ENCODE measurements at places on chromosomes 7 and 10.
A peak's percentile ranks its signal among the peaks of the same experiment; 100 is the strongest.

DNA sequence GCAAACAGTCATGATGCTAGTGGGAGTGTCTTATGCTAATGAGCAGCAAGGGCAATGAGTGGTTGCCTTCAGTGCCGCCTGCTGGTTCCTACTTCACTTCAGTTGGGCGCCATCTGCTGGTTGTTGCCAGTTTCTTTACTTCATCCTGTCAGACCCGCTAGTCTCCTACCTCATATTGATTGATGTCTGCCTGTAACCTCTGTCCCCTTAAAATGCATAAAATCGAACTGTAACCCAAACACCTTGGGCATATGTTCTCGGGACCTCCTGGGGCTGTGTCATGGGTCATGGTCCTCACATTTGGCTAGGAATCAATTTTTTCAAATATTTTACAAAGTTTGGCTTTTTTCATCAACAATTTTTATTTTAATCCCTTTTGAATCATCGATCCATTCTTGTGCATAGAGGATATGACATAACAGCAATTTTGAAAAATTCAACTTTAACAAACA, 62.8 kb upstream of the C7orf33 start:
- DNase-seq = peak; percentile 46

- DNase-seq = no peak
Measured at GRCh38 chr7:54629771-54630170, 87.6 kb downstream of the VSTM2A start.

DNA sequence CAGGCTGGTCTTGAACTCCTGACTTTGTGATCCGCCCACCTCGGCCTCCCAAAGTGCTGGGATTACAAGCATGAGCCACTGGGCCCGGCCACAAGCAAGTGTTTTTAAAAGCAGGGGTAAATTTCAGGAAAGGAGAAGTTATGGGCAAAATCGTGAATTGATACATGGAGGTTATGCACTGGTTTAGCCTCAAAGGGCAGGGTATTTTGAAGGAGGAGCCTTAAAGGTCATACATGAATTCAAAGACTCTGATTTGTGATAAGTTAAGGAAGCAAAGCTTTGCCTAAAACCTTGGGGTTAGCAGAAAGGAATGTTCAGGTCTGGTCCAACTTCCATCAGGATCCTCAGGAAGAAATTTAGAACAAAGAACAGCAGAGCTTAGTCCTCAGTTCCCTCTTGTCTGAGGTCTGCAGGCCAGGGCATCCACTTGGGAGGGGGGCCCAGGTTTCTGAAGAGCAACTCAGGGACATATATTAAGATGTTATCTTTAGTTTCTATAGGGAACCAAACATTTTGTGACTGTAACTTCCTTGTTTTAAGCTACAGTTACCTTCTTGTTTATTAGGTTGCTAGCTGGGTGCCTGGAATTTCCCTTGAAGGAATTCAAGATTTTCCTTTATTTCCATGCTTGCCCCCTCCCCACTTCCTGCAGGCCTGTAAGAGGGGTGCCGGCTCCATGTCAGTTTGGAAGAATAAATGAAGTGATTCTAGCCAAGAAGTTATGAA, 2.8 kb upstream of the REPIN1 start:
- no peak for DNase-seq

DNA sequence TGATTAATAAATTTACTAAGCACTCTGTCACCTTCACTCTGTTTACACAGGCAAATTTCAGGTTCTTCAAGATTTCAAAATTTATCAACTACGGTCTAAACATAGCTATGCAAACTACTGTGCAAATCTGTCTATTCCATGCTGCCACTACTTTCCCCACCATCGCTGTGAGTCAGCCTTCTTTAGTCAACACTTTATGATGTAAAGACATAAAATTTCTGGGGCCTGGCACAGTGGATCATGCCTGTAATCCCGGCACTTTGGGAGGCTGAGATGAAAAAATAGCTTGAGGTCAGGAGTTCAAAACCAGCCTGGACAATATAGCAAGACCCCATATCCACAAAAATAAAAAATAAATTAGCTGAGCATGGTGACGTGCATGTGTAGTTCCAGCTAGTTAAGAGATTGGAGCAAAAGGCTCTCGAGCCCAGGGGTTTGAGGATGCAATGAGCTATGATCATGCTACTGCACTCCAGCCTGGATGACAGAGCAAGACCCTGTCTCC, 42.6 kb downstream of the CNOT4 start:
- DNase-seq = no peak

GRCh38 chr10:5146920-5147254, 38.1 kb downstream of the AKR1C8 start:
- DNase-seq = no peak

- DNase-seq = no peak
Measured at GRCh38 chr10:25578061-25578460, 356.0 kb upstream of the MYO3A start.

DNA sequence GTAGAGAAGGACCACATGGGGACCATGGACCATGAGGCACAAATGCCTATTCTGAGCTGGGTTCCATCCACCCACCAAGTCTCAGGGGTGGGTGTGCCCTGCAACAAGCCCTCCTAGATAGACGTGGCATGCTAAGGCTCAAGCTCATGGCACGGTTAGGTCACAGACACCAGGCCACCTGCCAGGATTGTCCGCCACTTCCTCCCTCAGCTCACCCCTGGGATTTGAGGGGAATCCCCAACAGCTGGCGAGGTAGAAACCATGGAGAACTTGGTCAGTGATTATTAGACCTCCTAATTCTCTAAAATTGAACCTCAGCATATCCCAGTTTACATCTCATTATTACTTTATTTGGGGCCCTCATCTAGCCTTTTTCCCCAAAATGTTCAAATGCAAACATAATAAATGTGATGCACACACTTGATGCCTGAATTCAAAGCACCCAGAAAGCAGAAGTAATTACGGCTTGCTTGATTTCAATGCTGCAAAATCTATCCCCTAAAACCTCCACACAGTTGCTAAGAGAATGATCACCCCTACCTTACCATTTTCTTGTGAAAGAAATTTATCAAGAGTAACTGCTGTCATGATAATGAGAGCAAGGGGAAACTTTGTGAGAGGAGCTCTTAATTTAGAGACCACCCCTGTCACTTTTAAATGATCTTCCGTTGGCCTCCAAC, 366.6 kb upstream of the PFKP start:
- no peak for DNase-seq

DNA sequence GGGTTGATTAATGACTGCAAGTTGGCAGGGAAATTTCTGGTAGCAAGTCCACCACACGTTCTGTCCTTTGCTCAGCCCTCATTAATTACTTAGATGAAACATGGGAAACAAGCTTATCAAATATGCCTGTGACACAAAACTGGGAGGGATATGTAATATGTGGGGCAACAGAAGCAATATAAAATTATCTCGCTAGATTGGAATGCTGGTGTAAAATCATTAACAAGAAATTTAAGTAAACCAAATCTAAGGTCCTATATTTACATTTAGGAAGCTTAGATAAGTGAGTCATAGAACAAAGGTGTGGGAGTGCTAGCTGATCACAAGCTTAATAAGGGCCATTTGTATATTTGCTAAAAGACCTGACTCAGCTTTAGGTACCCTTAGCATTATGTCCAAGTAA, 23.5 kb downstream of the TRPV5 start:
- DNase-seq = no peak

GRCh38 chr10:43888586-43888985, 239.9 kb upstream of the ZNF32 start:
- no peak for DNase-seq

DNA sequence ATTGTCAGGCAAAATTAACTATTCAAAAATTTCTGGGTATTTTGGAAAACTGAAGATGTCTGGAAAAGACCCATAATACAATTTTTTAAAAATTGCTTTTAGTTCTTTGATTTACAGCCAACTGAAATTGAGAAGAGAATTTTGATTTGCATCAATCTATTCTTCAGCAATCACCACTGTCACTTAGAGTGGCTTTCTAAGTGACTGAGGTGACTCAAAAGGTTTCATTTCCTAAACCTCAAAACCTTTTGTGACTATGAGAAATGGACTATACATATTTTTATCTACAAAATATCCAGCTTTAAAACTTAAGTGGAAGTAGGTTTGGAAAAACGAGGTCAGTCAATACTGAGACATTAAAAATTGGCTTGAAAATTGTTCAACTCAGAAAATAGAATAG, 60.0 kb downstream of the ENO4 start:
- no peak for DNase-seq

DNA sequence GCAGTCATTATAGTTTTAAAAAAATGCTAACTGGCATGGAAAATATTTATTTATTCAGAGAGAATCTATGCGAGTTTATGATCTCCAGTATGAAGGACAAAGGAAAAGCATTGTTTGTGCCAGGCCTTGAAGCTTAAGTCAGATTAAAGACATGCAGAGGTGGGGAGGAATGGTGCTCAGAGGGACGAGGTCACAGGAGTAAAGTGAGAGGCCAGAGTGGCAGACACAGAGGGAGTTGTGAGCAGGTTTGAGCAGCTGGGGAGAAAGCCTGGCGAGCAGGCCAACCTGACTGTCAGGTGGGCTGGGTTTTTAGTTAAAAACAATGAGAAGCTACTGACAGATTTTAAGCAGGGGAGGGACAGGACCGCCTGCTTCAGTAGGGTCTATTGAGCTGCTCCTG, 6.8 kb upstream of the CCNY start:
- no peak for DNase-seq

- no peak for DNase-seq
Measured at GRCh38 chr10:63388421-63389031, 77.3 kb downstream of the JMJD1C start.

GRCh38 chr7:78510580-78511188, 712.1 kb downstream of the PHTF2 start:
- DNase-seq = peak; percentile 20

DNA sequence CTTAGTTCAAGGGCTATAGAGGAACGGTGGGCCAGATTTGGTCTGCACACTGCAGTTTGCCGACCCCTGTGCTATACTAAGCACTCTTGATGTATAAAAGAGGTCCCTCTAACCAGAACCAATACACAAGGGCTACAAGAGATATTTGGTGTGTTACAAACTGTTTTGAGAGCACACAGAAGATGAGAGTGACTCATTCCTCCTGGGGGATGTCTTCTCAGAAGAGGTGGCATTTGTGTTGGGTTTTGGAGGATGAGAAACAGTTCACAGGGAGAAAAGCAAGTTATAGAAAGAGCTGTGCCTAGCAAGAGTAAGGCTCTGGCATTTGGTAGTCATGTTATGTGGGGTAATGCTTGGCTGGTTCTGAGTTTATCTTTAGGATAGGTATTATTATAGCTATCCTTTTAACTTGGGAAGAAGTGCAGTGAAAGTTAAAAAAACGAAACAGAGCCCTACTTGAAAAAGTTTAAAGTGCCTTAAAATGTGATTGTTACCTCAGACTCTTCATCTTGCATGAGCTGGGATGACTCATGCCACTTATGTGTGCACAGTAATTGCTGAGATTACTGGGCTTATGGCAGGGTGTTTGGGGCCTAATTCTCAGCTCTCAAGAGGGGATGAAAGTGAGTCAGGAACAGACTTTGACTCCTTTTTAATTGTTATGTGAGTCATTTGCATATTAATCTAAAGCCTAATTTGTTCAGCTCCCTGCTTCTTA, 160.4 kb downstream of the KIF20B start:
- DNase-seq = no peak

DNA sequence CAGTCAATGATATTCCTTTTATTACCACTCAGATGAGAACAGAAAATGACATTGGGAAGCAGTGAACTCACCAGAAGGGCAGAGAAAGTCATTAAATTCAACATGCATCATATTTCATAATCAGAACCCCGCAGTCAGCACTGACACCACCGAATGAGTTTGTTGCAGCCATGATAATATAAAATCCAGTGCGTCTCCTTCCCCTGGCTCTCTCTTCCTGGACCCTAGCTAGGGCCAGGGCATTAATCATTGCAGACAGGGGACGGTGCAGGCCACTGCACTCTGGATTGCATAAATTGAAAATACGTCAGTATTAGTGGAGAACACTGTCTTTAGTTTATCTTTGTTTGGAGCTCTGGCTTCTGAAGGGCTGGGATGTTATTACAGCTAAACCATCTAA, 931.5 kb downstream of the TYW1 start:
- DNase-seq = no peak

GRCh38 chr10:101829561-101830315, 11.5 kb upstream of the OGA start:
- no peak for DNase-seq

- DNase-seq = no peak
Measured at GRCh38 chr10:128664729-128665128, 538.5 kb upstream of the MKI67 start.

DNA sequence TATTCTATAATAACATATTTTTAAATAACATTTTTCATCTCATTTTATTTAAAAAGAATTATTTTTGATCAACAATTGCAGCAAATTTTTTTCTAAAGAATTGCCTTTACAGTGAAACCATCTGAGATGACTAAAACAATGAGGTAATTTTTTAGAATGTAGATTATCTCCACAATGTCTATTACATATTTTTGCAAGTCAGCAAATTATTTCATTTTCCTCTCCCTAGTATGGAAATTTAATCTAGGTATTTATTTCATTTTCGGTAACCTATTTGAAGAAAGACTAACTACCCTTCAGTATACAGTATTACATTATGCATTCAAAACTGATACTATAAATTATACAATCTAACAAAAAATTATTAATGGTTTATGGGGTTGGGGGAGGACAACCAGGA, 213.2 kb upstream of the SP4 start:
- no peak for DNase-seq

DNA sequence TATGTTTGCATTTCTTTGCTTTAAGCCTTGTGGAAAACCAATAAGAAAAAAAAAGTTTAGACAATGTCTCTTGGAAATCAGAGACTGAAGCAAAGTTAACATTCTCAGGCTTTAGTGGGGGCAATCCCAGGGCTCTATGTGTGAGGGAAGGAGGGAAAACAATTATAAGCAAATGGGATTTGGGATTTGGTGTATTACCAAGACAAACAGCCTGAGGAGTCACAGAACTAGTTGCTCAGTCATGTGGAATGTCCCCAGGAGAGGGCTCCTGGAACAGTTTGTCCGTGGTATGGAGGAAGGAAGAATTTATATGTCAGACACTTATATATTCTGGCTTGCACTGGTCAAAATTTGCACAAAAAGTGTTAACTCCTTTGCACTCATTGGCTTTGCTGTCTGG, 562.9 kb upstream of the TPK1 start:
- DNase-seq = no peak

DNA sequence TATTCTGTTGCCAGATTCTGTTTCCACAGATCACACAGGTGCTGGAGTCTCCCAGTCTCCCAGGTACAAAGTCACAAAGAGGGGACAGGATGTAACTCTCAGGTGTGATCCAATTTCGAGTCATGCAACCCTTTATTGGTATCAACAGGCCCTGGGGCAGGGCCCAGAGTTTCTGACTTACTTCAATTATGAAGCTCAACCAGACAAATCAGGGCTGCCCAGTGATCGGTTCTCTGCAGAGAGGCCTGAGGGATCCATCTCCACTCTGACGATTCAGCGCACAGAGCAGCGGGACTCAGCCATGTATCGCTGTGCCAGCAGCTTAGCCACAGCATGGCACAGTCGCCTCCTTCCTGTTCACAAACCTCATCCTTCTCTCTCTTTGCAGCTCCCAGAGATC, 237.5 kb upstream of the PRSS1 start:
- no peak for DNase-seq

- peak; percentile 47 for DNase-seq
Measured at GRCh38 chr10:34637418-34637911, 177.6 kb downstream of the PARD3 start.

Measured in renal cortex interstitium (tissue), 15 donors.